ENCODE measurements at places on chromosomes 5 and 9.

- no peak overlapping the region for H3K27ac ChIP-seq
- no peak for DNase-seq
- H3K4me3 ChIP-seq, result no peak overlapping the region
These were observed 4.2 kb downstream of the MTAP start for GRCh38 chr9:21806644-21807043.

GRCh38 chr5:29134418-29134817, 2059.1 kb upstream of the CDH6 start:
- no peaks in the 10 kb centered on the region for H3K27me3 ChIP-seq
- no peaks in the 10 kb centered on the region for H3K4me1 ChIP-seq
- H3K4me3 ChIP-seq, result no peak overlapping the region
- H3K36me3 ChIP-seq, result no peaks in the 10 kb centered on the region

- DNase-seq, result no peak
- no peaks in the 10 kb centered on the region for H3K36me3 ChIP-seq
- H3K27me3 ChIP-seq, result no peaks in the 10 kb centered on the region
- H3K4me1 ChIP-seq, result no peaks in the 10 kb centered on the region
- no peak overlapping the region for H3K27ac ChIP-seq
These were observed 124.3 kb downstream of the RASEF start for GRCh38 chr9:82938426-82939218.

GRCh38 chr5:113112435-113112834, 135.8 kb downstream of the DCP2 start:
- DNase-seq, result no peak
- H3K4me3 ChIP-seq, result no peak overlapping the region
- no peaks in the 10 kb centered on the region for H3K27me3 ChIP-seq
- H3K27ac ChIP-seq, result no peak overlapping the region
- H3K36me3 ChIP-seq, result no peaks in the 10 kb centered on the region

- H3K27me3 ChIP-seq, result no peaks in the 10 kb centered on the region
- no peak overlapping the region for H3K4me3 ChIP-seq
- H3K36me3 ChIP-seq, result no peaks in the 10 kb centered on the region
- H3K27ac ChIP-seq, result no peak overlapping the region
- H3K4me1 ChIP-seq, result no peaks in the 10 kb centered on the region
These were observed 9.4 kb downstream of the PRELID2 start for GRCh38 chr5:145825751-145826180.

- DNase-seq, result no peak
- peaks cover under 1% of the 10 kb centered on the region for H3K36me3 ChIP-seq
- H3K4me3 ChIP-seq, result no peak overlapping the region
These were observed 39.2 kb downstream of the WDR36 start for GRCh38 chr5:111131356-111131755.

- no peak overlapping the region for H3K4me3 ChIP-seq
- no peak for DNase-seq
- H3K4me1 ChIP-seq, result no peaks in the 10 kb centered on the region
These were observed 291.2 kb downstream of the CWC27 start for GRCh38 chr5:65059681-65060598.

DNA sequence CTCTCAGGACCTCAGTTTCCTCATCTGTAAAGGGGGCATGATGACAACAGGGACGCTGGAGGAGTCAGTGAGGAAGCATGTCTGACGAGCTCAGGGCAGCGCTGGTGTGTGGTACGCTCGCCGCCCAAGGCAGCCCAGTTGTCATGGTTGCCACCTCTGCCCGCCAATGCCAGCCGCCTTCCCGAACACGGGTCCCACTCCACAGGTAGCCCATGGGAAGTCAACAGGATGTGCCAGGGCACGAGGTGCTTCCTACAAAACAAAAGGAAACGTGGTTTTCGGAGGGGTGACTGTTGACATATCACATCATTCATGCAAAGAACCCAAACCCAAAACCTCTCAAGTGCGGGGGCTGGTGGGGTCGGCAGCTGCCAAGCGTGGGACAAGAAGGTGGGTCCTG, 58.1 kb downstream of the NEK6 start:
- H3K27me3 ChIP-seq, result no peaks in the 10 kb centered on the region
- peaks cover 4% of the 10 kb centered on the region for H3K36me3 ChIP-seq
- no peak for DNase-seq

GRCh38 chr9:97179616-97180015, 127.8 kb upstream of the CCDC180 start:
- no peaks in the 10 kb centered on the region for H3K27me3 ChIP-seq
- no peak overlapping the region for H3K27ac ChIP-seq
- no peak for DNase-seq
- no peaks in the 10 kb centered on the region for H3K36me3 ChIP-seq
- no peaks in the 10 kb centered on the region for H3K4me1 ChIP-seq

GRCh38 chr5:400282-401145, 42.5 kb upstream of the EXOC3 start:
- no peaks in the 10 kb centered on the region for H3K36me3 ChIP-seq
- no peaks in the 10 kb centered on the region for H3K27me3 ChIP-seq
- H3K27ac ChIP-seq, result no peak overlapping the region
- peaks cover 8% of the 10 kb centered on the region for H3K4me1 ChIP-seq
- H3K4me3 ChIP-seq, result no peak overlapping the region

GRCh38 chr5:167296066-167296465, 995.4 kb upstream of the WWC1 start:
- peak; percentile 15 for DNase-seq
- H3K27ac ChIP-seq, result no peak overlapping the region
- H3K36me3 ChIP-seq, result no peaks in the 10 kb centered on the region
- no peaks in the 10 kb centered on the region for H3K27me3 ChIP-seq

DNA sequence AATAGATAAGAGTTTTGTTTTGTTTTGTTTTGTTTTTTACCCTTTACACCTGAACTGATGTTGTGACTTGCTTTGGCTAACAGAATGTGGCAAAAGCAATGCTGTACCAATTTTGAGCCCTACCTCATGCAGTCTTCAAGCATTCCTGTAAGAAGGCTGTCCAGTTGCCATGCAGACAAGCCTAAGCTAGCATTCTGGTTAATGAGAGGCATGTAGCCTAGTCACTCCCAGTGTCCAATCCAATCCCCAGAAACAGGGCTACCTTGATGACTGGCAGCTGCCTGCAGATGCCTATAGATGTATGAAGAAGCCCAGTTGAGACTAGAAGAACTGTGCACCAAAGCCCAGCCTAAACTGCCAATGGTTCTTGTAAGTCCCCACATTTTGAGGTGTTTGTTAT, 9.4 kb upstream of the EFNA5 start:
- no peak overlapping the region for H3K27ac ChIP-seq
- H3K4me1 ChIP-seq, result no peaks in the 10 kb centered on the region
- H3K27me3 ChIP-seq, result no peaks in the 10 kb centered on the region
- no peak overlapping the region for H3K4me3 ChIP-seq
- DNase-seq, result no peak
- no peaks in the 10 kb centered on the region for H3K36me3 ChIP-seq

- no peak for DNase-seq
- H3K4me1 ChIP-seq, result no peaks in the 10 kb centered on the region
- H3K27me3 ChIP-seq, result no peaks in the 10 kb centered on the region
- H3K4me3 ChIP-seq, result no peak overlapping the region
These were observed 88.9 kb downstream of the CDK5RAP2 start for GRCh38 chr9:120490888-120491595.

GRCh38 chr5:113749334-113749733, 235.8 kb downstream of the YTHDC2 start:
- no peaks in the 10 kb centered on the region for H3K4me1 ChIP-seq
- DNase-seq, result no peak
- H3K36me3 ChIP-seq, result no peaks in the 10 kb centered on the region
- no peaks in the 10 kb centered on the region for H3K27me3 ChIP-seq
- no peak overlapping the region for H3K27ac ChIP-seq
- H3K4me3 ChIP-seq, result no peak overlapping the region

- no peak for DNase-seq
- no peak overlapping the region for H3K27ac ChIP-seq
- H3K36me3 ChIP-seq, result peaks cover 3% of the 10 kb centered on the region
- no peaks in the 10 kb centered on the region for H3K27me3 ChIP-seq
These were observed 322.2 kb downstream of the NDUFS4 start for GRCh38 chr5:53882676-53883031.

DNA sequence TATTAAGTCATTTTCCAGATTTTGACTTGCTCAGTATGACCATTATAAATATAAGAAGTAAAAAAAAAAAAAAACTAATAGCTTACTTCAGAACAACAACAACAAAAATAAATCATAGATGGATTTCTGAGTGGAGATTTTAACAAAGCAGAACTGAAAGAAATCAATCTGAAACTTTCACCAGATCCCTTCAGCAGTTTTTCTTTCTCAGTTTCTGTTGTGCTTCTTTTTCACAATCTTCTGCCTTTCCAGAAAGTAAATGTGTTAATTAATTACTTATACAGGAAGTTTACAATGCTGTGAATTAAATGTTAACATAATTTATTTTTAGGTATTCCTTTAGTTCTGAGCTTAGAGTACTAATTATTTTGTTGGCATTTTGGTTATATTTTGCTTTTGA, 73.5 kb downstream of the CHSY3 start:
- no peaks in the 10 kb centered on the region for H3K36me3 ChIP-seq
- no peaks in the 10 kb centered on the region for H3K27me3 ChIP-seq
- H3K4me3 ChIP-seq, result no peak overlapping the region
- H3K4me1 ChIP-seq, result no peaks in the 10 kb centered on the region

DNA sequence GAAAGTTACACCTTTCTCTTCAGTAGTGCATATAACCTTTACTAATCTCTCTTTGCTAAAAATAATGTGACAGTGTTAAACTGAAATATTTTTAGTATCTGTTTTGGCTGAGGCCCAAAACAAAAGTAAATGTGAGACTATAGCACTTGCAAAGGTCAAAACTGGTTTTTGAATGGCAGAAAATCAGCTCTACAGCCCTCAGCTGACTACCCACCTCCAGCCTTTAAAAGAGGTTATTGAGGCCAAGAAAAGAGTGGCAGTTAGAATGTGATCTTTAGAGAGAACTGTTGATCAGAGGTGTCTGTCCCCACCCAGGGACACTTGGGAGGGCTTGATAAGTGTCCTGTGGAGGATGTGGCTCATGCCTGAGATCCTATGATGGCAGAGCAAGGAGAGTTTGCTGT, 30.9 kb downstream of the PRKACG start:
- DNase-seq, result no peak
- no peaks in the 10 kb centered on the region for H3K4me1 ChIP-seq
- no peak overlapping the region for H3K27ac ChIP-seq
- H3K36me3 ChIP-seq, result no peaks in the 10 kb centered on the region
- no peaks in the 10 kb centered on the region for H3K27me3 ChIP-seq

All from kidney (tissue), 22 donors.